Activated CD8-positive, alpha-beta memory T cell treated with anti-CD3 and anti-CD28 coated beads for 1 hour (primary cell): ENCODE measurements at places on chromosomes 1 and 21.

DNA sequence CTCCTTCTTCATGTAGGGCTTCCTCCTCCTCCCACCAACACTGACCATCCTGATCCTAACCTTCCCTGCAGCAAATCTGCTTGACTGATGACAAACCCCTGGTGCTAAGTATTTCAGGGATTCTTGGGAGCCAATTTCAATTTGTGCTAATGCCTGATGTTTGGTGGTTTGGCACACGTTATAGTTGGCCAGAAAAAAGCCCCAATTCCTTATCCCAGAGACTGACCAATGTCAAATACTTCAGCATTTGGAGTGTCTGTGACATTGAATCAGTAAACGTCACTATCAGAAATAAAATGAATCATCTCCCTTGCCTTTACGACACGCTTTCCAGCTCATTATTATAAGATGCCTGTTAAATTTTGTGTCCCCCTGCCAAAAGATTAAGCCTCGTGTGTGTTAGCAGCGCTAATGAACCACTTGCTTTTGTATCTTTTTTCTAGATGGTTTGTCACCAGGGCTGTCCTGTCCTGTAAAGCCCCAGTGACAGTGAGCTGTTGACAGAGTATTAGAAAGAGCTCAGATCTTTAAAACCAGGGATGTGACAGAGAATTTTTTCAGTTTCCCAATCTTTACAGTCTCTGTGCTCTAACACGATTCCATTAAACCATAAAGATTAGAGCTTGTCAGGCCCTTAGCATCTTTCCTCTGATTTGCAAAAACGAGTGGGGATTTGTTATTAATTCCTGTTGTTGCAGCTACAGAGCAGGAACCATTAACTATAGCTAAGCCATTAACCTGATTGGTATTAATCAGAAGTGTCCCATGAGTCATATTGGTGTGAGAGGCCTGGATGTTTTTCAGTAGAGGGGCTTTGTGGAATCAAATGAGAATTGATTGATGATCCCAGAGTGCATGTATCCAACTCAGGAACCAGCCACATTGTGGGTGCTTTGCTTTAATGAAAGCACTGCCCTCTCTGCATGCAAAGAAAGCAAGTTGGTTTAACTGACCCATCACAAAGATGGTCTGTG is 665.1 kb upstream of the PLXNA2 start:
- no peak for DNase-seq

- DNase-seq = no peak
Measured at GRCh38 chr1:205812271-205812877, 624 bp downstream of the SLC41A1 start.

GRCh38 chr1:184152434-184152898 is 100.9 kb downstream of the TSEN15 start:
- no peak for DNase-seq

DNA sequence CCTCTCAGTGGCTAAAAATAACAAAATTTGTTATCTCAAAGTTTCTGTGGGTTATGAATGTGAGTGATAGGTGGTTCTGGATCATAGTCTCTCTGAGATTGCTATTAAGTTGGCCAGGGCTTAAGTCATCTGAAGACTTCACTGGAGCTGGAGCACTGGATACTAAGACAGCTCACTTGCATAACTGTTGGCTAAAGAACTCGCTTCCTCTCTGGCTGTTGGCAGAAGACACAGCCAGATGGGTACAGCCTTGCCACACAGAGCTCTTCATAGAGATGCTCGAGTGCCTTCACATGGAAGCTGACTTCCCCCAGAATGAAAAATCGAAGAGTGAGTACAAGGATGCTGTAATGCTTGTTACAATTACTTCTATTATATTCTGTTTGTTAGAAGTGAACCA is 333.8 kb downstream of the ZP4 start:
- DNase-seq = no peak

DNA sequence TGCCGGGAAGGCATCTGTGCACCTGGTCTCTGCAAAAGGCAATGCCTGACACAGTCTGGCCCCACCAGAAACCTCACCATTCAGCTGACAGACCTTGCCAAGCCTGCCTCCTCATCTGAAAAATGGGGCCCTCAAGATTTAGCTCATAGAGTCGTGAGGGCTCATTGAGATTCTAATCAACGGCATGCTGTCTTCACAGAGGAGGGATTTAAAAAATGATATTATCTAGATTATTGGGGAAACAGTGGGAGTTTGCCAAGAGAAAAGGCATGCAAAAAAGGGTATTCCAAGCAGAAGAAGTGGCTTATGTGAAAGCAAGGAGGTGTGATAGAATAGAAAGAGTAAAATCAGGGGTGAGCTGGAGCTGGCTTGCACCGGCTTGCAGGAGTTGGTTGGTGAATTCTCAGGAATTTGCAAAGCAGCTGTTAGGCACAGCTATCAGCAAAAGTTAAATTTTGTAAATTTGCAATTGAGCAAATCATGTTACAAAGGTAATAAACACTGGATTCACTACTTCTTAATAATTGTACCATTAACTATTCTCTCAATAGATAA is 91.7 kb upstream of the WNT4 start:
- no peak for DNase-seq

GRCh38 chr1:113226148-113226547 is 153.2 kb downstream of the LRIG2 start:
- DNase-seq = no peak

DNA sequence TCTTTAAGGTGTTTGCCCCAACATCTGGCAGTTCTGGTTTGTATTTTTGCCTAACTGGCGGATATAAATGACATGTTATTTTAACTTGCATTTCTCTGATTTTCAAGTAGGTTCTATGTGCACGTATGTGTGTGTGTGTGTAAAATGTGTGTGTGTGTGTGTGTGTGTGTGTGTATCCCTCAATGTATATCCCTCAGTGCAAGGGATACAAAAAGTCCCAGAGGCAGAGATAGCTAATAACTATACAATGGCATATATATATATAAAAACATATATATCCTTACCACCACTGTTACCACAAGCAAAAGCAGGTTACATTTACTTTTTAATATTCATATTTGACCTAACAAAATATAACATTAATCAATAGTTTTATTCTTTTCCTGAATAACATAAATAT is 95.0 kb upstream of the NR5A2 start:
- DNase-seq = no peak

- no peak for DNase-seq
Measured at GRCh38 chr1:227312361-227313025, 5.8 kb downstream of the CDC42BPA start.

DNA sequence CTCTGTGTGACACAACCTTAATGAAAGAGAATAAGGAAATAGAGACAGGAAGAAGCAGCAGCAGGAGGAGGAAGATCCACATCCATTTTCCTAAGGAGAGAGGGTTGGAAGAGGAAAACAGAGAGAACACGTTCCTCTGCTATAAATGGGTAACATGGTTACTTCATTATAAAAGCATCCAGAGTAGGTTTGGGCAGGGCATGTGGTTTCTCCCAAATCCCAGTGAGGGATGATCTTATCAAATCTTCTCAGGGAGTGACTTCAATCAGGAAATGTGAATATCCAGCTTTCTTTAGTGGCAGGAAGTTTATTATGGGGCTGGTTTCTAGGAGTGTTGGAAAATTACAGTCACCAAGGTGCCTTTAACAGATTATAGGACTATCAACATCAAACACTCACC is 11.1 kb downstream of the CYP2J2 start:
- no peak for DNase-seq

DNA sequence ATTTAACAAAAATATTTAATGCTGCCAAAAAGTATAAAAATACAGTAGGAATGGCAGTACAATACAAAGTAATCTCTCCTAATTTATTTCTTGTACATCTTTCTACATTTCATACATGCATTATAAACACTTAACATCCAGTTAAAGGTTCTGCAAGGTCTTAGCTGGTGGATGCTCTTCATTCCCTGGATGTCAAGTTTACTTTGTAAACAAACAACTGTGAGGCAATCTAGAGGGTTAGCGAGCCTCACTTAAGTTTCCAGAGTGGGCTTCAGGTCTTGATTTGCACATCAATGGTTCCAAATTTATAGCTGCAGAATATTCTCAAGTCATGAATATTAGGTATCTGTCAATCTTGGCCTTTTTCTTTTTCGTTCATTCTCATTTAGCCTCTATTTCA is 21.3 kb downstream of the RALGPS2 start:
- DNase-seq = no peak

GRCh38 chr1:201294876-201295275 is 11.6 kb downstream of the PKP1 start:
- DNase-seq = no peak
